ENCODE measurements at places on chromosomes 7 and 10. TPM values are rescaled to one million over a fixed set of nuclear protein-coding genes. Genes with fewer than 3 reads are reported as not detected.
A peak's percentile ranks its signal among the peaks of the same experiment; 100 is the strongest.

Gene SSBP1
- total RNA-seq, result 146 TPM

Gene RHOBTB1
- 46.5 TPM for total RNA-seq

Gene ADGRA1
- total RNA-seq, result not detected

Gene VIM
- 5,400 TPM for total RNA-seq

Gene GIMAP6
- total RNA-seq, result not detected

Gene ATOH7
- total RNA-seq, result 0.19 TPM

GRCh38 chr7:144835652-144836544 lies at the start of gene TPK1:
TSS of gene TPK1 (minus strand) at chr7:144836053. CDS start at chr7:144835602, 451 bp downstream.
- H3K36me3 ChIP-seq, result no peaks in the 10 kb centered on the region
- no peaks in the 10 kb centered on the region for H3K4me1 ChIP-seq
- peak within 1 kb of the TSS; percentile 67 for H3K27ac ChIP-seq
- no peaks in the 10 kb centered on the region for H3K27me3 ChIP-seq

DNA sequence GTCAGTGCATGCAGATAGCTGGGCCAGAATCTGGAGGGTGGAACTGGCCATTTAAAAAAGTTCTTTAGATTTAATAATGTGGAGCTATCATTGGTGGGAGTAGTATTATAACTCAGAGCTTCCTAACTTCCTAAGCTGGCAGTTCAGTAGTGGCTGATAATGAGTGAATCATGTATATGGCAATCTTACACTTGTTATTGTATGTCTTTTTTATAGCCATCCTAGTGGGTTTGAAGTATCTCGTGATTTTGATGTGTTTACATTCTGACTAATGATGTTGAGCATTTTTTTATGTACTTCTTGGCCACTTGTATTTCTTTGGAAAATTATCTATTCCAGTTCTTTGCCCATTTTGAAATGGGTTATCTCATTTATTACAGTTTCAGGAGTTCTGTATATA lies 15.4 kb downstream of the TFAM start:
- peaks cover 3% of the 10 kb centered on the region for H3K4me1 ChIP-seq
- peak; percentile 23 for DNase-seq
- H3K4me3 ChIP-seq, result no peak overlapping the region
- H3K27me3 ChIP-seq, result no peaks in the 10 kb centered on the region
- peaks cover 8% of the 10 kb centered on the region for H3K36me3 ChIP-seq
- H3K27ac ChIP-seq, result no peak overlapping the region

DNA sequence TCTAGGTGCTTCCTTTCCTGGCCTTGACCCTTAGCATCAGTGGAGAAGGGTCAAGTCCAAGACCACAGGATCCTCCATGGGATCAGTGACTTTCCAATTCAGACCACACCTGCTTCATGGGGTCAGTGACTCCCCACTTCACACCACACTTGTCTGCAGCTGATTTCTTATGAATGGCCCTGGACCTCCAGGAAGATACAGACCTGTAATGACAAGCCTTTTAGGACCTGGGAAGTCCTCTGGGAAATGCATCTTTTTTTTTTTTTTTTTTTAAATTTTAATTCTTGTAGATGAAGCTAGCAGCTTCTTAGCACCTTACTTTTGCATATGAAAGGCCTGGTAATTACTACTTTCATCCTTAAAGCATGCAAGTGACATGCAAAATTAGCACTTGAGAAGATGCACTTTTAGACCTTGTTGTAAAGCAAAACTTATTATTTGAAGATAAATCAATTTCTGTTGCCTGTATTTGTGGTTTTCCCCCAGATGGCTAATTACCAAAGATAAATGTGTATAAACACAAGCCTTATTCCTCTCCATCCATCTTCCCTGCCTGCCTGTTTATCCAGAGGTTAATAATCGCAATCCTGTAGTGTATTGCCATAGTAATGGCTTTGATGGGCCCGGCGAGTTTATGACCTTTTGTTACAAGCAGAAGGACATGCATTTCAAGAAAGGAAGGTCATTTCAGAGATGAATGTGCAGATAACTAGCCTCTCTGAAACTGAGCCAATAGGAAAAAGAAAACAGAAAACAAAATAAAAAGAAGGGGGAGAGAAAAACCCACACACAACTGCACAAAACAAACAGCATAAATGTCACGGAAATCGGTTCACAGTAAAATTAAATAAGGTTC lies 1018.7 kb downstream of the TYW1 start:
- no peak overlapping the region for H3K4me3 ChIP-seq
- DNase-seq, result no peak
- no peak overlapping the region for H3K27ac ChIP-seq
- H3K4me1 ChIP-seq, result no peaks in the 10 kb centered on the region
- H3K36me3 ChIP-seq, result no peaks in the 10 kb centered on the region

All from astrocyte (in vitro differentiated cells and primary cell).